ENCODE measurements at places on chromosomes 3 and 15.
A peak's percentile ranks its signal among the peaks of the same experiment; 100 is the strongest.

GRCh38 chr15:91668370-91668769 lies 185.1 kb upstream of the SLCO3A1 start:
- no peak for DNase-seq

GRCh38 chr15:65431731-65432130 lies 9.0 kb upstream of the IGDCC4 start:
- no peak for DNase-seq

DNA sequence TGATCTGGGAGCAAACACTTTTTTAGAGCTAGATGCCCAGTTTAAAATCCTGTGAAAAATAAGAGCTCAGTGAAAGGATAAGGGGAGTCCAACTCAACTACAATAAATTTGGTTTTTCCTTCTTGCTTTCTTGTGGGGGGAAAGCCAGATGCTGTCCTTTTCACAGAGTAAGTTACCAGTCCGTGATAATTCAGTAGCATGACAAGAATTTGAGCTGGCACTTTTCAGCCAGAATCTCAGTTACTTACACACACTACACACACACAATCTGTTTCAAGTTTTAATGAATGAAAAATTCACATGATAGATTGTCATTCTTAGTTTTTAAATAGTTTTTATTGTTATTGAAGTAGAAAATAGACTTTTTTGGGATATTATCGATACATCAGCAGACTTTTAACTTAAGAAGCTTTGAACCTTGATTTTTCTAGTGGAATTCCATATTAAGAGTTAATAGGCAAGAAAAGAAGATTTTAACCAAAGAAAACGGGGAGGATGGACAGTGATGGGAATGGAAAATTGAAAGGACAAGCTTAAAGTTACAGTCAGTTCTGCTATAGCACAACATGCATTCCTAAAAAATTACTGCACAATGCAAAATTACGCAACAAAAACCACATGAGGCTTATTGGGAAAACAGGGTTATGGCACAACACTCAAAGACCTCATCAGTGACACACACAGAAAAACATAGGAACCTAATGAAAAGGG lies 47.0 kb downstream of the PSMD6 start:
- peak; percentile 60 for DNase-seq

GRCh38 chr3:4831580-4831950 lies 147.7 kb upstream of the BHLHE40 start:
- no peak for DNase-seq

DNA sequence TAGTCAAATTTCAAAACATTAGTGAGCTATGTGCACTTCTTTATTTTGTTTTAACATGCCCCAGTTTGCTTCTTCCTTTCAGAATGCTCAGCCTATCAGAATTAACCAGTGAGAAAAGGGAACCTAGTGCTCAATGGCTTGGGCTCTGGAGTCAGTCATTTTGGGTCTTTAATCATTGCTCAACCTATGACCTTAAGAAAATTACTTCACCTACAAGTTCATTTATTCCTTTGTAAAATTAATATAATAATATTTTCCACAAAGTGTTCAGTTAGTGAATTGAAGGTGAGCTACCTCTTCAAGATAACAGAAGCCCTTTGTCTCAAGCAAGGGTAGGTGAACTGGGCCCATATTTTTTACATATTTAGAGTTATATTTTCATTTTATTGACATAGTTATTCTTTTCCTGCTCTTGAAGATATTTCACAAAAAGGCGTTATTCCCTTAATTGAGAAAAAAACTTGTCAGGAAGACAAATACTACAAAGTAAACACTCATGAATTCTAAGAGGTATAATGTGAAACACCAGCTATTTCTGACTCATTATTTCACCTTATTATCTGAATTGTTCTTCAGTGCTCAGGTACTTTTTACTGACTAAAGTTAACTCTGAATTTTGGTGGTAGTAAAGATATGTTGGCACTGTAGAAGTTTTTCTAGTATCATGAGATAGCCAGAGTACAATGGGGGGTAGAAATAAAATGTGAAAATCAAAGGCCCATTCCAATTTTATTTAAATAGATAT lies 415.5 kb downstream of the NAALADL2 start:
- DNase-seq = no peak

DNA sequence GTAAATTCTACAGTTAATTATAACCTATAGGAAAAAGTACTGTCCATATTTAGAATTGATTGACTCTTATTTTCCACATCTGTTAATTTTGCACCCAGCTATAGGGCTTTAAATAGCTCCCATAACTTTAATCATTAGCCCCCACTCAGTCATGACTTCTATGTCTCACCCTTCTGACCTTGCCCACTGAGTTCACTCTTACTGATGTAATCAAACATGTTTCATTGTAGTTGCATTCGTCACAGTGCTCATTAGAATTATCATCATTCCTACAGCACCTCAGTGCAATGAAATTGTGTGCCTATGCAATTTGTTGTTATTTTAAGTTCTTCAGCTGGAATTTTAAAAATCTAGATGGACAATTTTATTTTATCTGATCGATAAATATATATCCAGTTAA lies 151.4 kb downstream of the TIGIT start:
- DNase-seq = no peak

DNA sequence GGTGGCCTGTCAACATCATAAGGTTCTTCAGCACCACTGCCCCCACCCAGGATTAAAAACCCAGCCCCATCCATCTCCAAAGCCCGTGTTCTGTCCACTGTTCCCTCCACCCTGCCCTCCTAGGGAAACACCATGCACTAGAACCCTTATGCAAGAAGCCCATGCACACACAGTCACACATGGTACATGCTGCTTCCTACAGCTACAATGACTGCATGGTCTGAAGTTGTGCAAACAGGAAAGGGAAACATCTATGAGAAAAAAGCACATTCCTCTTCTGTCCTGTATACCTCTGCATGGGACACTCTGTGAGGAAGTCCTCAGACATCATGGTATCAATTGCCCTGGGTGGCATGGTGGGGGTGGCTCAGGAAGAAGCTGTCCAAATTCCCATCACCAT lies 108.6 kb upstream of the MRPS22 start:
- no peak for DNase-seq

DNA sequence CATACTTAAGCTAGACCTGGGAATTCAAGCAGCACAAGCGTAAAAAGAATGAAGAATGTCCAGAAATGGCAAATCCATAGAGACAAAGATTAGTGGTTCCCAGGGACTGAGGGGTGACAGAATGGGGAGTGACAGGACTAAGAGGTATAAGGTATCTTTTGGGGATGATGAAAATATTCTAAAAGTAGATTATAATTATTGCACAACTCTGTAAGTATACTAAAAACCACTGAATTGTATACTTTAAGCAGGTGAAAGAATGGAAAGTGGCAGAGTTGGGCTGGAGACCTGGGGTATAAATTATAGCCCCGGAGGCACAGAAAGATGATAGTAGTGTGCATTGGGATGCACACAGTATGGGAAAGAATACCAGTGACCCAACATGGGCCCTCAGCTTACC lies 5.6 kb downstream of the BRK1 start:
- DNase-seq = no peak
